ENCODE measurements at places on chromosomes 3 and 15.

GRCh38 chr3:124552224-124552623, 178.0 kb upstream of the UMPS start:
- no peak for DNase-seq

DNA sequence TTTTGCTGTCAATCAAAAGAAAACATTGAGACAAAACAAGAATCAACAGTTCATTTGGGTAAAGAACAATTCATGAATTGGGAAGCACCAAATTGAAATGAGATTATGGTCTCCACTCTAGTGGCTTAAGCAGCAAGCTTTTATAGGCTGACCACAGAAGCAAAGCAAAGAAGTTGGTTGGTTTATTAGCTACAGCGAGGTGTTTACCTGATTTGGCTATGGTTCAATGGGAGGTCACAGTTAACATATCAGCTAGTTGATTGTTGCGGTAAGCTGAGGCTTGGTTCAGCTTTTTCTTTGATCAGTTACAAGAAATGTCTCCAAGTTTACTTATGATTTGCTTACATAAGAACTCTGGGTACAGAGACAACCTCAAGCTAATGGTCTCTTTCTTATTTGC, 640.5 kb upstream of the GOLIM4 start:
- no peak for DNase-seq

- DNase-seq, result no peak
Observed at GRCh38 chr15:22959321-22960101, 20.7 kb downstream of the CYFIP1 start.

DNA sequence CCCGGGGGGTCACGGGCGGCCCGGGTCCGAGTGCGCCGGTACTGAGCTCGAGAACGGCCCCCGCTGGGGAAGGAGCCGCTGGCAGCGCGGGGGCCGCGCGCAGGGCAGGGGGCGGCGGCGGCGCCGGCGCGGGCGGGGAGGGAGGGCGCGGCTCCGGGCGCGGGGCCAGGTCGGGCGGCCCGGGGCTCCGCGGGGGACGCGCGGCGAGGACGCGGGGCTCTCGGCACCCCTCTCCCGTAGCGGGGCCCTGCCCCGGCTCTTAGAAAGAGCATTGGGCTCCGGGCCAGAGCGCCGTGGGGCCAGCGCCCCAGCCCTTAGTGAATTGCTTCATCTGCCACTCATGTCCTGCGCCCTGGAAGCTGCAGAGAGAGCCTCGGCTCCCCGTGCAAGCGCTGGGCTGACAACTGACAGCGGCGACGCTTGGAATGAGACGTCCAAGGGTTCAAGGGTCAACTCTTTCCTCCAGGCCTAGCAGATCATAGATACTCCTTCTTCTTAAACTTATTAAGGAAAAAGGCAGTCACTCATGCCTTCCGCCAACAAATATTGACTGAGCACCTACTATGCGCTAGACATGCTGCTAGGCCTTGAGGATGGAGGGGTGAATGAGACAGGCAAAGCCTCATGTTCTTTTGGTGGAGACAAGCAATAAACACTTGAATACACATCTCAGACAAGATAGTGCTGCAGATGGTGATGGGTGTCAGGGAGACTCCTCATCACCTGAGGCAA, 140.8 kb downstream of the SMAD6 start:
- DNase-seq, result peak; percentile 54

DNA sequence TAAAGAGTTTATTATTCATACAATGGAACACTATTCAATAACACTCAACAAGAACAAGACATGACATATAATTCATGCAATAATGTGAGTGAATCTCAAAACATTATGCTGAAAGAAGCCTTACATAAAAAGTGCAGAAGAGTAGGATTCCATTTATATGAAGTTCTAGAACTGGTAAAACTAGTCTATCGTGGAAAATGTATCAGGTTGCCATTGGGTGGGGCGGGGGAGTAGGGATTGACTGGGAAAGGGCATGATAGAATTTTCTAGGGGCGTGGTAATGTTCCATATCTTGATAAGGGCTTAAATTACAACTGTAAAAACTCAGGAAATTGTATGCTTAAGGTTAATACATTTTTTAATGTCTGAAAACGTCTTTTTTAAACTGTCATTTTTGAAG, 247.9 kb downstream of the SATB1 start:
- no peak for DNase-seq

DNA sequence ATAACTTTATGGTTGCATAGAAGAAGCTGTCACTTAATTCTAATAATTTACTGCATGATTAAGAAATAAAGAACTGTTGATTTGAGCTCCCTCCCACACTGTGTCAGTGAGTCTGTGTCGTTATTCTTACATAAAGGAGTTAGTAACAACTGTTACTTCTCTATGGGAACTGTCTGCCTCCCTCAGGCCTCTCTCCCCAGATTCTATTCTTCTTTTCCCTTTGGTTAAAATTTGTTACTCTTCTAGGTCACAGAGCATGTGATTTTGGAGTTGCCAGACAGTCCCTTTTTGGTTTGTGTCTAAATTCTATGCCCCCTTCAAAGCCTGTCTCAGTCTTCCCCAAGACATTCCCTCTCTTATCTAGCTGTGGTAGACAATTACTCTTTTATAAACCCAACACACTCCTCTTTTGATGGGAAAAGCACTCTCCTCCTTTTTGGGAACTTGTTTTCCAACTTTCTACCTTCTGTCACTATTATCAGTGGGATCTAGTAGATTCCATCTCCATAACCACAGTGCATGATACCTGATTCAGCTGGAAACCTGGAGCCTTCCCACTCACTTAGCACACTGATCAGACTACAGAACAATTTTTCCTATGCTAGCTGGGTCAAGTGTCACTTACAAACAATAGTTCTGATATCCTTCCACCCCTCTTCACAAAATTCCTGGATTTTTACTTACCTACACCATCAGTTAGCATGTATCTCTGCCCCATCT, 422.1 kb upstream of the TGFBR2 start:
- no peak for DNase-seq

GRCh38 chr3:33658991-33659848, 58.8 kb downstream of the CLASP2 start:
- peak; percentile 99 for DNase-seq

GRCh38 chr3:123678108-123678511, 93.3 kb upstream of the HACD2 start:
- DNase-seq, result no peak

- no peak for DNase-seq
Observed at GRCh38 chr3:72496051-72496670, 352.1 kb downstream of the SHQ1 start.

Data from Ammon's horn (tissue), 1 donor.